ENCODE measurements at places on chromosomes 7 and 10. TPM values are rescaled to one million over a fixed set of nuclear protein-coding genes. Genes with fewer than 3 reads are reported as not detected.

GRCh38 chr7:47145186-47145725, 436.7 kb downstream of the TNS3 start:
- no peak for DNase-seq

DNA sequence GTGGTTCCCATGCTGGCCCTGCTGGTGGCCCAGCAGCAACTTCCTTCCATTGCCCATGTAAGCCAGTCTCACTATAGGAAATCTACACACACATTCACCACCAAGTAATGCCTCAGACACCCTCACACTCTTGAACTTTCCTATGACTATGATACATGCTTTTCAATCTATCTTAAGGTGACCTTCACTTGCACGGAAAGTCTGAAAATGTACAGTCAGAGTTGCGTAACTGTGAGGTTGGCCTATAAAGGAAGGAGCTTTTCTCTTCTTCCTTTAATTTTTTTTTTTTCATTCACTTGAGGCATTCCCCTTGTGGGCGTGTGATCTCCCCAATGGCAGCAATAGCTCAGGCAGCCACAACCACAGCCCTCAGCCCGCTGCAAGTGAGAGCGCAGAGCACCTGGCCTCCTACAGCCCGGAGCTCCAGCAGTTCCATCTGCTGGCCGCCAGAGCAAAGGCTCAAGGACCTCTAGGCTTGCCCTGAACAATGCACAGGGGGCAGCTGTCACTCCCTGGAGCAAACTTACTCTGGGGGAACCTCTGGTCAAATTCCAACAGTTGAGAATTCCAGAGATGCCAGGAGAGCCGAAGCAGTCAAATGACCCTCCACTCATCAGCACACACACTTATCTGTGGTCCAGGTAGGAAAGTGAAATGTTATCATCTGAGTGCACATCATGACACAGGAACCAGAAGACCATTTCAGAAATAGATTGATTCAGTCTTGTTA, 123.1 kb upstream of the ADO start:
- no peak for DNase-seq

- no peak for DNase-seq
Measured at GRCh38 chr10:73113551-73113950, 3.3 kb downstream of the NUDT13 start.

- no peak for DNase-seq
Measured at GRCh38 chr10:95818668-95819067, 62.7 kb downstream of the ENTPD1 start.

DNA sequence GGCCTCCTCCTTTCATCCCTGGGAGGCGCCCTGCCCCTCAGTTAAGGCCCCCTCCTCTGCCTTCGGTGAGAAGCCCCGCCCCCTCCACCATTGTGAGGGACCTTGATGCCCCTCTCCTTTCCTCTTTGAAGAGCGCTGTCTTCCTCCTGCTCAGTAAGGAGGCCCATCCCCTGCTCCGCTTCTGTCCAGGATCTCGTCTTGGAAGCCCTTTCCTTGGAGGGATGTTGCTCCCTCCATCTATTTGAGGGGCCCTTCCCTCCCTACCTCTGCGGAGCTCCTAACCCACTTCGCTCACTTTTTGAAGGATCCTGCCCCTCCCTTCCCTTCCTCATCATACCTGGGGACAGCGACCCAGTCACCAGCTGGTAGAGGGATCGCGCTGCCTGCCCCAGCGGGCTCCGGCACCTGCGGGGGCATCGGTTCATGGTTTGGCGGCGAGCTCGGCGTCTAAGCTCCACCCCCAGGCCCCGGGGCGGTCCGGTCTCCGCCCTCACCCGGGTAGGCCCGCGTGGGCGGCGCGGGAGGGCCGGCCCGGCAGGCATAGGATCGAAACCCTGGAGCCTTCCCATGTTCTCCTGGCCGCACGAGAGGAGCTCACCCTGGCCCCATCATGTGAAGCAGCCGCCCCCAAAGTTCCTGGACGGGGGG, 4.1 kb downstream of the KCNIP2 start:
- DNase-seq = peak; percentile 58

- peak; percentile 55 for DNase-seq
Measured at GRCh38 chr7:141702047-141702567, at the start of gene DENND11. Gene DENND11, minus strand, starts transcription at chr7:141702166. Its CDS starts 13 bp downstream, at chr7:141702153.

DNA sequence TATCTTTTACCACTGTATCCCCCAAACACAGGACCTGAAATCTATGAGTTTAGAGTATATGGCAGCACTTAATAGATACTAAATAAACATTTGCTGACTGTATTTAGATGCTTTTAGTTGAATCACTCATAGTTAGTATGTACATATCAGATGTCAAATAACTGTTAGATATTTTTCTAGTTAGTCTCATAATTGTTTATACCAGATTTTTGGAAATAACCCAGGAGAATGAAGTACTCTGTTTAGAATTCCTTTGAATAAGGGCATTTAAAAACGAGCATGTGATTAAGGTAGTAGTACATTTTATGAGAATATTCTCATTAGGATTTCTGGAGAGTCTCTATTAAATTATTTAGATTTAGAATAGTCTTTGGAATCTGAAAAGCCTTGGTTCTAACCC, 22.3 kb upstream of the ZEB1 start:
- no peak for DNase-seq

- DNase-seq = no peak
Measured at GRCh38 chr7:12674053-12674452, 13.4 kb upstream of the ARL4A start.

- DNase-seq = peak; percentile 75
Measured at GRCh38 chr10:79490400-79491142, 21.8 kb upstream of the EIF5AL1 start.

DNA sequence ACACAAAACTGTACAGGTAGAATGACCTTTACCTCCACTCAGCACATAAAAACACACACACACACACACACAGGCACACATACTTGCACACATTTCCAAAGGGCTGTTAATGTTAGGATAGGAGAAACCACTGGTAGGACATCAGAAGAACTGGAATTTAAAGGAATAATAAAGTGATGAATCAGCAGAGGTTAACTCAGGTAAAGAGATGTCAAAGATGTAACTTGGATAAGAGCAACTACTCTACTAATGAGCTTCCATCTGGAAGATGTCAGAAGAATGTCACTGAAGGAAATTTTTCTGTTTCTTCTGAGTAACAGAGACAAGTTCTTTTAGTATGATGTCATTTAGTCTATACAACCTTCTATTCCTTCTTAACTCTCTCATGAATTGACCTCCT, 26.4 kb upstream of the GPR37 start:
- DNase-seq = no peak

DNA sequence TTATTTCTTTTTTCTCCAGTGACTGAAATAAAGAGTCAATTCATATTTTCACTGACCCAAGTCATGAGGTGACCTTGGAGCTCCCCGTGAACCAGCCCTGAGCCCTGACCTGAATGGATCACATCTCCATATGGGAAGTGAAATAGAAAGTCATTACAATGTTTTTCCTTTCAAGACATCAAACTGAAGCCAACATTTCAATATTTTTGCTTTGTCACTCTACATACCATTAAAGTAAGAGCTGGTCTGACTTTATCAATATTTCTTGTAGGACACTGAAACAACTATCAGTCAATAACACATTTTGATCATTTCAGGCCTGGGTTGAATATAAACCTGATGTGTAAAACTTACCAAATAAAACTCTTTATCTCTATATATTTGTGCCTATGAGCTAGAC, 249.8 kb upstream of the PHF14 start:
- DNase-seq = no peak

- no peak for DNase-seq
Measured at GRCh38 chr7:44279286-44279685, 46.1 kb downstream of the CAMK2B start.

DNA sequence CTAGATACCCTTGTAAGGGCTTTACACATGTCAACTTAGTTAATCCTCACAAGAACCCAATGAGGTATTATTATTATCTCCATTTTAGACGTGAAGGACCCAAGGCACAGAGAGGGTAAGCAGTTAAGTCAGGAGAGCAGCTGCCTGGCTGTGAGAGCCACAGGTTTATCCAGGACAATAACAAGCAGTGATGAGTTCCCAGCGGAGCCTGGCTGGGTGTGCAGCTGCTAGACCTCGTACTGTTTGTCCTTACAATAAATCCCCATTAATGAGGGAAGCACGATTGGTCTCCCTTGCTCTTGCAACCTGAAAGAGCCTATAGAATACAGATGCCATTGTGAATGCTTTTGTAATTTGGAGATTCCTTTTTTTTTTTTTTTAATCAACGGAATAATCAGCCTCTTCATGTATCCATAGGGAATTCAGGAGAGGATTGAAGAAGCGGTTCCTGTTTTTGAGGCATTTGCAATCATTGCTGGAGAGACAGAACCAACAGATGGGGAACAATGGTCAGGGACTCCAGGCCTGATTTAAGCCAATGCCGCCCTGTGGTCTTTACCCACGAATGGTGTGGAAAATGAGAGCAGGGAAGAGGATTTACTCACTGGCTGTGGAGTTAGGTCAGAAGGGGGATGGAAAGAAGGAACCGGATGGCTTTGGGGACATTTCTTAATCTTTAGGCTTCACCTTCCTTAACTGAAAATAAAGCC, 12.3 kb upstream of the ASB4 start:
- no peak for DNase-seq

GRCh38 chr7:92997152-92997551, 120.6 kb downstream of the SAMD9 start:
- no peak for DNase-seq

DNA sequence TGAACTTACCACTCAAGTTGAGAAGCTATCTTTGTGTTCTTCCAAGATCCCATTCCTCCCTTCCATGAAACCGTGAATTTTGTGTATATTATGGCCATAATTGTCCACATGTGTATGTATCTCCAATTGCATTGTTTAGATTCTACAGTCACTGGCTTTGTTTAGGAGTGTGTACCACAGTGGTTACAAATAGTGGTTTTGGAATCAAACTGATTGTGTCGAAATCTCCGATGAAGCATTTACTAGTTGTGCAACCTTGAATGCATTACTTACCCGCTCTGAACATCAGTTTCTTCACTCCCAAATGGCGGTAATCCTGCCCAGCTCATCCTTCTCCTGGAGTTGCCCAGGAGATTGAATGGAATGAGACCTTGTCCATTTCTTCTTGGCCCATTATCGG, 145.0 kb upstream of the ZNF32 start:
- DNase-seq = no peak

- DNase-seq = no peak
Measured at GRCh38 chr7:22127835-22128527, 182.3 kb upstream of the CDCA7L start.

DNA sequence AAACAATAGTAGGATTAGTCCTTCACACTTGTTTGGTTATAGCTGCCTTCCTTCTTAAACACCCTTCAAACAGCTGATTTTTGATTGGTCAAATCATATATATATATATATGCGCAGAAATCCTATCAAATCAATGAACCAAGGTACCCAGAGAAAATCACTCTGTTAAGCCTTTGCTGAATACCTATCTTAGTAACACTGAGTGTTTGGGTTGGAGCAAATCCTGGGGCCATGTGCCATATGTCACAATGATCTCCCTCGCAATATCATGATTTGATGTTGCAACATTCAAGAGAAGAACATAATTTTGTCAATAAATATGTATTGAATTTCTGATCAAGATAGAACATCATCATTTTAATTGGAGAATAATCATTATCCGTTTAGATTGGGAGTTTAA, 795.6 kb downstream of the REEP3 start:
- no peak for DNase-seq

DNA sequence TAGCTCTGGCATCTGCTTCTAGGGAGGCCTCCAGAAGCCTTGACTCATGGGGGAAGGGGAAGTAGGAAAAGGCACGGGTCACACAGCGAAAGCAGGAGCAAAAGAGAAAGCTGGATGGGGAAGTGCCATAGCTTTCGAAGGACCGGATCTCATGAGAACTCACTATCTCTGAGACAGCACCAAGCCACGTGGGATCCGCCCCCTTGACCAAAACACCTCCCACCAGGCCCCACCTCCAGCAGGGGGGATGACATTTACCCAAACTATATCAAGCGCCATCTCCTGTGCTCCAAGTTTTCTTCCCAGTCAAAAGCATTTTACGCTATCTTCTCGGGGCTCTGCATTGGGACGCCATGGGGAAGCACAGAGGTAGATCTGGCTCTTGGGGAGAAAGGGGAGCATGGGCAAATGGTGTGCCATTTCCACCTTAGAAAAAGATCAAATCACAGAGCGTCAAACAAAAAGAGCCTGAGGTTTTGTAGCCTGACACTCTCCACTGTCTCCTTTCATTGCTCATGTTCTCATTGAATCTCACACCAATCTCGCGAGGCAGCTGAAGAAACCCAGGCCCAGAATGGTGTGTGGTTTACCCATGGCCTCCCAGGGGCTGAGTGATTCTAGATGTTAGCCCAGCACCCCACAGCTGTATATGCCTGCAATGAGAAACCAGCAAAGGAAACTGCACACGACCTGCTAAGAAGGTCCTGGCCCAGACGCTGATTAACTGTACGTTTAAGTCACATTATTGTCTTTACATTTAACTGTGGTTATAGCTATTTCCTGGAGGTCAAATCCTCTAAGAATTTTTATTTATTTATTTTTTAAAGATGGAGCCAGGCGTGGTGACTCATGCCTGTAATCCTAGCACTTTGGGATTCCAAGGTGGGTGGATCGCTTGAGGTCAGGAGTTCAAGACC, 8.1 kb upstream of the OLAH start:
- DNase-seq = peak; percentile 16

GRCh38 chr10:61600399-61600798, 62.3 kb upstream of the CABCOCO1 start:
- no peak for DNase-seq

GRCh38 chr10:35352512-35352911, 16.2 kb downstream of the CCNY start:
- no peak for DNase-seq

- DNase-seq = no peak
Measured at GRCh38 chr7:29319719-29320521, 125.3 kb downstream of the CHN2 start.

GRCh38 chr7:19619122-19619521, 89.7 kb downstream of the POLR1F start:
- no peak for DNase-seq

The CALML3 gene
- total RNA-seq = not detected

The A1CF gene
- total RNA-seq = not detected

The RARRES2 gene
- 12.8 TPM for total RNA-seq

The HOXA2 gene
- 0.57 TPM for total RNA-seq

The FAM237B gene
- total RNA-seq = not detected

The NUTM2D gene
- total RNA-seq = 7.7 TPM

The SMKR1 gene
- total RNA-seq = not detected

The TUBAL3 gene
- total RNA-seq = 0.40 TPM

The SYT15 gene
- 3.4 TPM for total RNA-seq

The C7orf57 gene
- not detected for total RNA-seq
